ENCODE measurements at places on chromosomes 6 and 20.

DNA sequence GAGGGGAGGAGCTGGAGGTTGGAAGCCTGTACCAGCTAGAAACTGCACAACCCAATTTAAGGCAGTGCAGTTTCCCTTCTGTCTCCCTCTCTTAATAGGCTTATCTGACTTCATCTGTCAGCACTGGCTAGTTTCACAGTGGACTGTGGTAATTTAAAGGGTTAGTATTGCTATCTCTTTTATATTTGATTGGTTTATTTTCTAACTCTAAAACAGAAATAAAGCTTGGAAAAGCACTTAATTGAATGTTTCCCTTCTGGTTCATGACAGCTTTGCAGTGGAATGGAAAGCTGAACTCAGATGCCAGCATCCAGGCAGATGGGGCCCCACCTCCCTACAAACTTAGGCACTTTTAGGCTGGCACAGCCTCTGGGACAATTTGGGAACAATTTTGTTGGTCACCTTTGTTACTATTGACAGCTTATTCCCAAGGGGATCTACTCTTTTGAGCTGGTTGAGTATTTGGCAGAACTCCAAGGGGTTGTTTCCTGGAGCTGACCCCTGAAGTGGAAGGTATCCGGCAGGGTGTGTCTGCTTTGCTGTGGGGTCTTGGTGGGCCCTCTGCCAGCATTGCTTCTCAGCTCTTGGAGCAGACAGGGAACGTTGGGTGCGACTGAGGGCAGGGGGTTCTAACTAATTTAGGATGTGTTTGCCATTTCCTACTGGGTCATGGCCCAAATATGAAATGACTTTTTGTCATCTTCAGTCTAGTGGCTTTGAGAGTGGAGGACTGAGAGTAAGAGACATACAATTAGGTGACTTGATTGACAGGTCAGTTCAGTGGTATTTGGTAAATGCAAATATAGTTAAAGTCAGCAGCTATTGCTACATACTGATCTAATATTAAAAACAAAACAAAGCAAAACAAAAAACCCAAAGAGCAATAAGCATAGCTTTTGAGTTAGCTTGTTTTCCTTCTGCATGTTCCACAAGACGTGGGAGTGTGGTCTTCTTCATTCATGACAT is 9.3 kb downstream of the SH3BGRL2 start:
- DNase-seq: no peak

DNA sequence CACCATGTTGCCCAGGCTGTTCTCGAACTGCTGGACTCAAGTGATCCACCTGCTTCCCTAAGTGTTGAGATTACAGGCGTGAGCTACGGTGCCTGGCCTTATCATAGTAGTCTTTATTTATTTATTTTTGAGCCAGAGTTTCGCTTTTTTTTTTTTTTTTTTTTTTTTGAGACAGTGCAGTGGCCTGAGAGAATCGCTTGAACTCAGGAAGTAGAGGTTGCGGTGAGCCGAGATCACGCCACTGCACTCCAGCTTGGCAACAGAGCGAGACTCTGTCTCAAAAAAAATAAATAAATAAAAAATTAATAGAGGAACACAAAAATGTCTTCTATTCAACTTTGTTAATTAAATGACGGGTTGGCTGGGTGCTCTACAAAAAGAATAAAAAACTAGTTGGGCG is 12.9 kb downstream of the MAPRE1 start:
- no peak for DNase-seq

- no peak for DNase-seq
Measured at GRCh38 chr20:63268671-63269439, 3.8 kb upstream of the ARFGAP1 start.

GRCh38 chr6:100901582-100901981 is 20.5 kb upstream of the ASCC3 start:
- DNase-seq: no peak

DNA sequence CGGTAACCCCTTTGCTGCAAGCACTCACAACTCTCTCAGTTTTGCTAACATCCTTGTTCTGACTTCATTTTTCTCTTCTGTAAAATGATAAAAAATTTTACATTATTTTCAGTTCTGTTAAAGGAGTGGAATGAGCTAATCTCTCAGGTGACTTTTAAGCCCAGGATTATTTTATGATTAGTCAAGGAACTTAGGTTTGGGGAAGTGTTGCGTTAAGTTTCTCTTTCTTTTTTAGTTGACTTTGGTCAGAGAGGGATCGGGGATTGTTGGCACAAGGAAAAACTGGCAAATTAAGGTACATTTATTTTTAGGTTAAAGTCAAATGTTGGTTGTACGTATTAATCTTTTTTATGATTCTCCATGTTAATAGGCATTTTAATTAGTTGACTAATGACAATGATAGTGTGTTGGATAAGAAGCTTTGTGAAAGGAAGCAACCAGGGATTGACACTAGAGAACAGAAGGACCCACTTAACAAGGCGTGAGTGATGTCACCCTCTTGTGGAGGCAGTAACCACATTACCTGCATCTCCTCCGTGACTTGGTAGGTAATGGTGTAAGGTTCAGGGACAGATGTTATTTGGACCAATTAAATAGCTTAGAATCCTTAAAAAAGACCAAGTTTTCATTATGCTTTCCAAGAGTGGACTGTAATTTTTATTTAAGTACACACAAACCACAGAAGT is 31.6 kb downstream of the CD83 start:
- DNase-seq: no peak

DNA sequence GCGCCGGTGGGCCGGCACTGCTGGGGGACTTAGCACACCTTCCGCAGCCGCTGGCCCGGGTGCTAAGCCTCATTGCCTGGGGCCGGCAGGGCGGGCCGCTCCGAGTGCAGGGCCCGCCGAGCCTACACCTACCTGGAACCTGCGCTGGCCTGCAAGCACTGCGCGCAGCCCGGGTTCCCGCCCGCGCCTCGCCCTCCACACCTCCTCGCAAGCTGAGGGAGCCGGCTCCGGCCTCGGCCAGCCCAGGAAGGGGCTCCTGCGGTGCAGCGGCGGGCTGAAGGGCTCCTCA is 10.7 kb upstream of the MPC1 start:
- DNase-seq: no peak

GRCh38 chr6:137879885-137880745 is 13.1 kb downstream of the TNFAIP3 start:
- DNase-seq: no peak

DNA sequence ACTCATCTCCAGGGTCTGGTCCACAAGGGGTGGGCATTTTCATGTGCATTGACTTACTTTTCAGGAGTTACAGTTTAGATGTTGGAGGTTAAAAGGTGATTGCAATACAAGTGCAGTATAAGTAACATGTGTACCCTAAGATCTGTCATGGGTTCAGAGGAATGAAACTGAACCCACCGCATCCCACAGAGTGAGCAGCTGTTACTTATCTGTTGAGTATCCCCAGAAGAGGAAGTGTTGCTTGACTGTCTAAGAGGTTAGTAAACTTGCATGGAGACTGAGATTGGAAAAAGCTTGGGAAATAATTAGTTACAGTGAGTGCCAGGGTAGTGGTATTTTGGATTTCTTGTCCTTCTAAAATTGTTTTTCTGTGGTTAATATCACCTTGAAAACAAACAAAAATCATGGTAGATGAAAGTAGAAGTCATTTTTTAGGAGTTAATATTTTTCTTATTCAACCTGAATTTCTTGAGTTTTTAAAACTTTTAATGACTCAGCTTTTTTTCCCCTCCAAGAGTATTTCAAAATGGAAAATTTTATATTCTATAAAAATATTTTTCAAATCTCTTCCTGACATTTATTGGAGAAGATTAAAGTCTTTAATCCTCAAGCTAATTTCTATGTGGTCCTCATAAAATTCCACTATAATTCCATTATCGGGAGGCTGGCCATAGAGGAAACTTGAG is 306.1 kb downstream of the ZNF217 start:
- DNase-seq: no peak

- no peak for DNase-seq
Measured at GRCh38 chr6:129382916-129383315, 327.1 kb downstream of the ARHGAP18 start.

DNA sequence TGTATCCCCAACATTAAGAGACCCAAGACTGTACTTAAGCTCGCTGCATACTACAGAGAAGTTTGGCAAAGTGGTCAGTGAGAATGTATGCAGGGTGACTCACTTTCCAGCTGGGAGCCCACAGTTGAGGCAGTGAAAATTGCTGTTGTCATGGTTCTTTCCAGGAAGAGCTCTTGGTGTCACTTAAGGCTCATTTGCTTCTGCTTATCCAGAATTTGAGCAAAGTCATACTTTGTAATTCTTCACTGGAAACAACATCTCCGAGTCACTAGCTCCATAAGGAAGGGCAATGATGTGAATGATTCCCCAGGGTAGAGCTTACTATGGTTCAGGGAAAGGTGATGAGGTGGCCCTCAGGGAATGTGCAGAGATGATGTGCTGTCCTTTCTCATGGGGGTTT is 65.4 kb upstream of the FBXL4 start:
- DNase-seq: no peak

GRCh38 chr6:43336382-43336781 is 27.8 kb upstream of the CRIP3 start:
- DNase-seq: no peak

DNA sequence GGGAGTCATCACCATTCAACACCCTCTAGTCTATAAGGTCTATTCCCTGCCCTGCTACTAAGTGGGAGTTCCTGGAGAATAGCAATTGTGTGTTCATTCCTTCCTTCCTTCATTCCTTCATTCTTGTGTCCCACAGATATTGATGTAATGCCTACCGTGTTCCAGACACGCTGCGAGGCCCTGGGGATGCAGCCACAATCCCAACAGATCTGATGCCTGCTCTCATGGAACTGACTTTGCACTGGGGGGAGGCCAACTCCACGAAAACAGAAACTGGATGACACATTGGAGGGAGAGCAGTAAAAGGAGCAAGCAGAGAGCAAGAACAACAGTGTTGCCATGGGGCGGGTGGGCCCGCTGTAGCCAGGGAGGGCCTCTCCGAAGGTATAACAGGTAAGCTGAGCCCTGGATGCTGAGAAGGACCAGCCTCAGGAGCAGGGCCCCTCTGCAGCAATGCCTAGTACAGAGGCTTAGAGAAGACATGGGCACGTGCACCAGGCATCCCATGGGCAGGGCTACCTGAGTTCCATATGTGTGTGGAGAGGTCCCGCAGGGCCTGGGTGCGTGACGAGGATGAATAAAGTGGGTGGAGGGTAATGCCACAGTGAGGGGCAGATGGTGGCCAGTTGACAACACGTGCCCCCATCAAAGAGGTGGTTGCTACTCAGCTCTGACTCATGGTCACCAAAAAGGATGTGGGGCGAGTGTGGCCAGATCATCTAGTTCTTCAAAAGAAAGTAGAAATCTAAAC is 173.9 kb downstream of the NFATC2 start:
- DNase-seq: no peak

- no peak for DNase-seq
Measured at GRCh38 chr6:1436334-1437306, 47.2 kb downstream of the FOXF2 start.

GRCh38 chr6:2819978-2820377 is 21.7 kb downstream of the SERPINB1 start:
- DNase-seq: no peak

GRCh38 chr6:65149841-65150240 is 557.2 kb downstream of the EYS start:
- DNase-seq: no peak

DNA sequence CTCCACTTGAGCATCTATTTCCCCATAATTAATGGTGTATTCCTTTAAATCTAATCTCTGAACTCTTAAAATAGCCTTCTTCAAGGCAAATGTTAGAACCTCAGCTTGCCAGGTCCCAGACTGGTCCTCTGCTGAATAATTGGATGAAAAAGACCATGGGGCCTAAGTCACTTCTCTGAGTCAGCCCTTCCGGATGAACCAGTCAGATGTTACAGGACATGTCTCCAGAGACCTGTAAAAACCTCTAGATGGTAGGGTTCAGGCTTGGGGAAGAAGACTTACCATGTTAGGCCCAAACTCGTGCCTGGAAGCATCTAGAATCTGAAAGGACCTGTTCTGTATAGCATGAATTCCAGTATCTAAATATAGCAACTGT is 97.3 kb downstream of the CDKAL1 start:
- no peak for DNase-seq

DNA sequence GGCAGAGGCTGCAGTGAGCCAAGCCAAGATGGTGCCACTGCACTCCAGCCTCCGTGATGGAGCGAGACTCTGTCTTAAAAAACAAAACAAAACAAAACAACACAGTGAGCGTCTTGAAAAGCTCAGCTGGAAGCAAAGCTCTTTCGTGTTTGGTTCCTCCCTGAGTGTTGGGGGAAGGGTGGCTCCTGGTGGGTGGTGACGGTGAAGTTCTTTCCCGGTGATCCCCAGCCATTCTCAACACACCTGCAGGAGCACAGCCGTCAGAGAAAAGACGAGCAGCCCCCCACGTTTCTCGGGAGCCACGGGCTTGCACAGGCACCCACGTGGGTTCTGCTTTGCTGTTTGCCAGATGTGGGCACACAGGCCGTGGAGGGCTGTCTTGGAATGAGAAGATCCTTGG is 3.2 kb downstream of the BHLHE23 start:
- DNase-seq: no peak

DNA sequence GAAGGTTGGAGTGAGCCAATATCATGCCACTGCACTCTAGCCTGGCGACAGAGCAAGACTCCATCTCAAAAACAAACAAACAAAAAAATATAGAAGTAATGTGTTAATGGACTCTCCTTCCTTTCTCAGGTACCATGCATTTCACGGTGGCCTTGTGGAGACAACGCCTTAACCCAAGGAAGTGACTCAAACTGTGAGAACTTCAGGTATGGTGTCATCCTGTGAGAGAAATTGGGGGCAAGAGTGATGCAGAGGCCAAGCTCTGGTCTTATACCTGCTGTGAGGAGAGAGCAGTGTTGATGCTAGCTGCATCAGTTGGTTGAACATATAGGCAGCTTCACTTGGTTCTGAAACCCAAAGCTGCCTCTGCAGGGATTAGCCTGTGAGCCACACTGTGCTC is 6.2 kb downstream of the ITCH start:
- no peak for DNase-seq

GRCh38 chr20:49894073-49894470 is 21.3 kb downstream of the SPATA2 start:
- no peak for DNase-seq

GRCh38 chr20:1882026-1882425 is 13.2 kb upstream of the SIRPA start:
- DNase-seq: no peak

DNA sequence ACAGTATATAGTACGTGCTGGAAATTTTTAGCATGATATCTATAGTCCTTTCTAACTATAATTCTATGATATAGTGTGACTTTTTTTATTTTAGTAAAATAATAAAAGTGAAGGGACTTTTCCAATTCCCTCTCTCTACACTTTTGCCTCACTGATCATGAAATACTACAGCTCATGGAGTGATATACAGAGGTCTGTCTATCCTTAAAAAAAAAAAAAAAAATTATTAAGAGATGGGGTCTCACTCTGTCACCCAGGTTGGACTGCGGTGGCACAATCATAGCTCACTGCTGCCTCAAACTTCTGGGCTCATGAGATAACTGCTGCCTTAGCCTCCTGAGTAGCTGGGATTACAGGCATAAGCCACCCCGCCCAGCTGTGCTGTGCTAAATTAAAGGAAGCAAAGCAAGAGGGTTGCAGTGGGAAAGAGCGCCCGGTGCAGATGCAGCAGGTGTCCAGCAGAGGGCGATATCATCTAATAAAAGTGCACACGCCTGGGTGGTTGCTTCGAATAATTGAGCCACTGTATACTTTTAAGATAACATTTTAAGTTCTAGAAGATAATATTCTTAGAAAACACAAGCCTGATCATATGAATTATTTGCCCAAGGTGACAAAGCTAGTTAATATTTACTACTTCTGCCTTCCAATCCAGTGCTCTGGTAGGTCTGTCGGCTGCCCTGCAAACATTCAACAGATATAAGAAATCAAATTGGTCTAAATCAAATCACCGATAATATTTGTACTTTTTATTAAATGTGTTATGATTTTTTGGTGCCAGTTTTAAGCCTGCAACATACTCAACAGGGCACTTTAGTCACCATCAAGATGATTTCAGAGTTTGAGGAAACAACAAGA is 94.9 kb upstream of the NT5E start:
- DNase-seq: peak; percentile 37
